ENCODE measurements at places on chromosomes 6 and 20.
A peak's percentile ranks its signal among the peaks of the same experiment; 100 is the strongest.

DNA sequence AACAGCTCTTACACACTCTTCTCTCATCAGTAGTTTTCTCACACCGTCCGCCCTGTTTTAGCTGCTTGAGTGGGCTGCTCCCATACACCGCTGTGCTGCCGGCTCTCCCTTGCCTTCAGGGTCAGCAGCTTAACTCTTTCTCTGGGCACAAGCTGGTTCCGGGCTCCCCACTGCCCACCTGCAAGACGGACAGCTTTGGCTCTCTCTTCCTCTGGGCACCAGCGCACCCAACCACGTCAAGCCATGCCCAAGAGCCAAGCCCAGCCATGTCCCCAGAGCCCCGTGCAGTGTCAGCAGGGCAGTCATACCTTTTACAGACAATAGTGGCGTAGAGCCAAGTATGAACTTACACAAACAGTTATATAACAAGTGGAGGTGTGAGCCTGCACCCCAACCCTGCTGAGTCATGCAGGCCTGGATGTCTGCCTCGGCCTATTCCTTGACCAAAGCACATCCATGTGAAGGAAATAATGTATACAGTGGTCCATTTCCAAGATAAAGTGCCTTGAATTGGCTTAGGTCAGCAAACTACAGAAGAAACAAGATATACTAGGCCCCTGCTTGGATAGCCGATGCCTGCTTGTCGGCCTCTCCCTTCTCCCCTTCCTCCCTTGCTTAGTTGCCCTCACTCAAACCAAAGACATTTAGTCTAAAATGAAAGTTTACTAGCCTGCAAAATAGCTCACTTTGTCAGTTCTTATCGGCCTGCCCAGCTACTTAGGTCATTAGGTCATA, 89.3 kb downstream of the JPH2 start:
- DNase-seq: no peak

DNA sequence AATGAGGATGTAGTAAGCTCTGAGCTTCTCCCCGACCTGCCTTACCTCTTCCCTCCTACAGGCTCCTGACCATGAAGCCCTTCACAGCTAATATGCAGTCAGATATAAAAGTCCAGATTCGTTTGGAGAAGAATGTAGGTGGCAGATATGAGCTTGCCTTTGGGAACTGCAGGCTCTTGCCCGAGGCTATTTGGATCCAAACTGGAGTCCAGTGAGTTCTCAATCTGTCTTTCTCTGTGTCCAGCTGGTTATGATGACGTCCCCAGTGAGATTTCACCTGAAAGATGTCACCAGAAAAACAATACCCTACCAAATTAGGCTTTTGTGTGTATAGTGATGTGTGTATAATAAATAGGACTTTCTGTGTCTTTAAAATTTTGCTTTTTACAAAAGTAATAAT, 14.7 kb upstream of the BPIFA3 start:
- DNase-seq: no peak

DNA sequence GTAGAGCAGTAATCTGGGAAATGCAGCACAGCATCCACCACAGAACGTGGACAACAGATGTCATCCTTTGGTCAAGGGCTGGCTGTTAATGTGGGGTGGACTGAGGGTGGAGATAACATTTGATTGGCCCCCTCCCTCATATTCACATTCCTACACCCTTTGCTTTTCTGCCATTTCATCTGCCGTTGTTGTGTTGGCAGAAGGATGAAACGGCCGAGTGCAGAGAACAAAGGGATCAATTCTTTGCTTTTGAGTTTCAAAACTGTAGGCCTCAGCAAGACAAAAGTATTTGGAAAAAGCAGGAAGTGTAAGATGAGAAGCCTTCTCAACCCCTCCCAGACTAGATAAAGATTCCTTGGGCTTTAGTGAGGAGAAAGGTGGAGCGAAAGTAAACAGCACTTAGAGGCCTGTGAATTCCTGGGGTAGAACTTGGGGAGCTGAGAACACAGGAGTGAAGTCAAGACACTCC, 74.2 kb upstream of the PHIP start:
- no peak for DNase-seq

GRCh38 chr6:140487586-140487985, 1113.1 kb upstream of the CITED2 start:
- no peak for DNase-seq

GRCh38 chr6:159064477-159064876, 19.7 kb upstream of the TAGAP start:
- peak; percentile 48 for DNase-seq

GRCh38 chr6:98877250-98877649, 42.9 kb downstream of the POU3F2 start:
- DNase-seq: no peak

DNA sequence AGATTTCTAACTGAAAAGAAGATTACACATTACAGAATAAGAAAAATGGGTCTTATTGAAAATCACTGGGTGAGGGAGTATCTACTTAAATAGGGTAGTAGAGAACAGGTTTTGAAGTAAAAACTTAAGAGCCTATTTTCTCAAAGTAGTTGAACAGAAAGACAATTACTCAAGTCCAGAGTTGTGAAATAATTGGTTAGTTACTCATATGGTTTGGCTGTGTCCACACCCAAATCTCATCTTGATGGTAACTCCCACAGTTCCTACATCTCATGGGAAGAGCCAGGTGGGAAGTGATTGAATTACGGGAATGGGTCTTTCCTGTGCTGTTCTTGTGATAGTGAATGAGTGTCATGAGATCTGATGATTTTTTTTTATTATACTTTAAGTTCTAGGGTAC, 1035.3 kb upstream of the GJE1 start:
- no peak for DNase-seq

DNA sequence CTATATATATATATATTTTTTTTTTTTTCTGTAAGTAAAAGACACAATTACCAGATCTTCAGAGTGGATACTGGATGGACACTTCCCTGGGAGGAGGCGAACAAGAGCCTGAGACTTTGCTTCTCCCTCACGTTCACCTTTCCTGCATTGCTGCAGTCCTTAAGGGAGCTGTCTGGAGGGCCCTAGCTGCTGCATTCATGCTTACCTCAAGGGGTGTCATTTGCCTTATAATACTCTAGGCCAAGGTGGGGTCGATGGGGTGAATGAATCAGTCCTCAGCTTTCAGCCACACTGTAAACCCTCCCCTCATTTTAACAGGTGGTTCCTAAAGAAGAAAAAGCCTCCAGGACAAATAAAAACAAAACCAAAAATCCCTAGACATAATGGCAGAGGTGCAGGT, 34.8 kb upstream of the CD83 start:
- DNase-seq: no peak

DNA sequence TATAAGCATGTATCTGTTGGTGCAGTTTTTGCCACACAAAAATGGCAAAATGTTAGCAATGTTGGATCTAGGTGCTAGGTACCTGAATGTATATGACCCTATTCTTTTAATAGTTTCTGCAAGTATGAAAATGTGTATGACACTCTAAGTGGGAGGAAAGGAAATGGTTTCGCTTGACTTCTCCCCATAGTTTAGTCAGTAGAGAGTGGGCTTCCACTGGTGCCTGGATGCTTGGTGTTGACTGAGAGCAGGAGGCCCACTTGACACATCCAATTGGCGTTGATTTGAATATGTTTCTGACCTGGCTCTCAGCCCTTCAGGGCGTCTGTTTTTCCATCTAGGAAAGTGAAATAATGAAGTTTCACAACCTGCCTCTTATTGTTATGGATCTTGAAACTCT, 41.8 kb upstream of the GABRR1 start:
- DNase-seq: no peak

DNA sequence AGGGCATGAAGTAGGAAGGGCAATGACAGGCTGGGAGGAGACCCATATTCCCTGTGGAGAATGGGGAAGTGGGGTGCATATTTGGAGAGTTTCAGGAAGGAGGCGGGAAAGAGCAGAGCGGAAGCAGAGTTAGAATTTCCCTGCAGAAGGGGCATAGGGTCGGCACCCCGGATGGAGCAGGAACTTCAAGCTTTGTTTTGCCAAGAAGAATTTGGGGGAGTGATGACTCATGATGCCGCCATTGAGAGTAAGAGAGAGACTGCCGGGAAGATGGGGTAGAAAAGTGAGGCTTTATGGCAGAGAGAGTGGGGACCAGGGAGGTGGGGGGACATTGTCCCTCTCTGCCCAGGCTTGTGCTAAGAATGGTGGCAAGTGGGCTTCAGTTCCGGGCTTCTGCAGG, 50.3 kb upstream of the EPB41L1 start:
- no peak for DNase-seq

GRCh38 chr6:122258839-122259238, 140.6 kb upstream of the HSF2 start:
- DNase-seq: no peak

DNA sequence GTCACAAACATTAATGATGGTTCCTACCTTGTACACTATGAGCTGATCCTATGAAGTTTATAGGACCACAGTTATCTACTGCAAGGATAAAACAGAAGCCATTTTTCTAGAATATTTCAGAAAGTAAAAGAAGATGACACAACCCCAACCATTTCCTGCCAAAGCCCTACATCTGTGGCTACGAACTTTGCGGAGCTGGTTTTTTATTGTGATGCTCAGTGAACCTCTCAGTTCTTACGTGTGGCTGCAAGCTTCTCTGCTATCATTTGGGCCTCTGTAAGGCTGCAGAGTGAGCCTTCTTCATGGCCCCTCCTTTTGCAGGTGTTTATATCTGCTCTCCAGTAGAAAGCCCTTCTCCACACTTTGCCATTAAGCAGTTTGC, 17.8 kb upstream of the TAGAP start:
- no peak for DNase-seq

DNA sequence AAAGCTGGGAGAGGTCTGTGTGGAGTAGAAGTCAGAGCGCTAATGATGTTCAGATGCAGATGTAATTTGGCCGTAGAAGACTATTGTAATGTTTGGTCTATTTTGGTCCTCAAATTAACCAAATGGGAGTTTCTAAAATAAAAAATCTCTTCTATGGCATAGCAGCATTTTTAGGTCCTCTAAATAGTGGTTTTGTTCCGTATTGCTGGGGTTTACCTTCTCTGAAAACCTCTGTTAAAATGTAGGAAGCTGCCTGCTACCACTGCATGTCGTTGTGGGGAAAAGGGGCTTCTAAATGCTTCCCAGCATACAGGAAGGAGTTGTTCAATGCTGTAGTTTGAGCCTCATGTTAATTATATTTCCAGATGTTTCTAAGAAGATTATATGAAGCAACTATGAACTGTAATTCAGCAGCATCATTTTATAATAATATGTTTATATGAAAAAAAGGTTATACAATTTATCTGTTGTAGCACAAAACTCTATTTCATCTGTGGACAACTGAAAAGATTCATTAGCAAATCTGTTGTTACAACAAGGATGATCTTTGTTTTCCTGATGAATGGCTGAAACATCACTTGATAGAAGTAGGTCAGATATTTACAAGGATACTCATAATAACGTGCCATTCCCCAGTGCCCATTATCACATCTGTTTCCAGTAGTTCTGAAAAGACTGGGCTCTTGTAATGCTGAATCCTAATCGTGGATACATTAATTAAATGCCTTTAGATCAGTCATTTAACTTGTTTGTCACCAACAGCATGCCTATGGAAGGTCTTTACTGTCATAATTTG, 256.6 kb downstream of the TBC1D7 start:
- no peak for DNase-seq

DNA sequence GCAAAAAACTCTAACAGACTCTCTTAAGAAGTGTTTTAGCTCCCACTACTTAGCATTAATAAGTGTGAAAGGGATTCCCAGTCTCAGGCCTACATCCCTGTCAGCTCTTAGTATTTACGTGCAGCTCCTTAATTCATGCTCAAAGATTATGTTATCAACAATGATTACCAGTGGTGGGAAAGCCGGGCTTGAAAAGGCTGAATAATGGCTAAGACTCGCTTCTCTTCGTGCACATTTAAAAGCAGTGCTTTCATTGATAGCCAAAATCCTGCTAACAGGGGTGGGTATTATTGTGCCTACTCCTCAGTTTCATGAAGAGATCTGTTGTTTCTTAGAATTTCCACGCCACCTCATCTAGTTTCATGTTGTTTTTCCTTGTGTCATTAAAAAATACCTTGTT, 518.8 kb downstream of the GRIK2 start:
- DNase-seq: no peak

- DNase-seq: no peak
Observed at GRCh38 chr6:39387785-39388184, 65.3 kb upstream of the KCNK16 start.

- DNase-seq: no peak
Observed at GRCh38 chr6:168041928-168042327, 37.1 kb downstream of the FRMD1 start.

GRCh38 chr6:69732640-69733039, 64.2 kb downstream of the LMBRD1 start:
- DNase-seq: no peak

- DNase-seq: no peak
Observed at GRCh38 chr6:34906826-34907225, 17.8 kb downstream of the ANKS1A start.

- no peak for DNase-seq
Observed at GRCh38 chr20:61435184-61435822, 183.2 kb downstream of the CDH4 start.

DNA sequence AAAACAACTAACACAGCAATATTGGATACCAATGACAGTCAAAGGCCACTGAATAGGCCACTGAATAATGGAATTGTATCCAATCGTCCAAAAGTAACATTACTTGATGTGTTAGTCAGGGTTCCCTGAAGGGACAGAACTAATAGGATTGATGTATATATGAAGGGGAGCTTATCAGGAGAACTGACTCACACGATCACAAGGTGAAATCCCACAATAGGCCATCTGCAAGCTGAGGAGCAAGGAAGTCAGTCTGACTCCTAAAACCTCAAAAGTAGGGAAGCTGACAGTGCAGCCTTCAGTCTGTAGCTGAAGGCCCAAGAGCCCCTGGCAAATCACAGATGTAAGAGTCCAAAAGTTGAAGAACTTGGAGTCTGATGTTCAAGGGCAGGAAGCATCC, 571.4 kb downstream of the PRKN start:
- no peak for DNase-seq

DNA sequence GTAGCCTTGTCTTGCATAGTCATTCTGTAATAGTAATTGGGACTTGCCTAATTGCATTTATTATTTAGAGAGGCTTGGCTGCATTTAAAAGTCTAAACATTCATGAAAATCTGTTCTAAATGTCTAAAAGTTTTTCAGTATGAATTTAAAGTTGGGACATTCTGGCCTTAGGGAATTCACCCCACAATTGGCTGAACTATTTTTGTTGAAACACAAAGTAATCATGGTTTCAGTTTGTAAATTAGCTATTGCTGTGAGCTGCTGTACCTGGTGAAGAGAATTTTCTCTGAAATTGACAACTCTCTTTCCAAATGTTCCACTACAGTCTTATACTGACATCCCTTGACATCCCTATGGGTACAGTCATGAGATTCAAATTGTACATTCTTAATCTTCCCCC, 253.0 kb downstream of the FARS2 start:
- DNase-seq: no peak
